ENCODE measurements at places on chromosomes 2 and 18. TPM values are rescaled to one million over a fixed set of nuclear protein-coding genes. Genes with fewer than 3 reads are reported as not detected.

DNA sequence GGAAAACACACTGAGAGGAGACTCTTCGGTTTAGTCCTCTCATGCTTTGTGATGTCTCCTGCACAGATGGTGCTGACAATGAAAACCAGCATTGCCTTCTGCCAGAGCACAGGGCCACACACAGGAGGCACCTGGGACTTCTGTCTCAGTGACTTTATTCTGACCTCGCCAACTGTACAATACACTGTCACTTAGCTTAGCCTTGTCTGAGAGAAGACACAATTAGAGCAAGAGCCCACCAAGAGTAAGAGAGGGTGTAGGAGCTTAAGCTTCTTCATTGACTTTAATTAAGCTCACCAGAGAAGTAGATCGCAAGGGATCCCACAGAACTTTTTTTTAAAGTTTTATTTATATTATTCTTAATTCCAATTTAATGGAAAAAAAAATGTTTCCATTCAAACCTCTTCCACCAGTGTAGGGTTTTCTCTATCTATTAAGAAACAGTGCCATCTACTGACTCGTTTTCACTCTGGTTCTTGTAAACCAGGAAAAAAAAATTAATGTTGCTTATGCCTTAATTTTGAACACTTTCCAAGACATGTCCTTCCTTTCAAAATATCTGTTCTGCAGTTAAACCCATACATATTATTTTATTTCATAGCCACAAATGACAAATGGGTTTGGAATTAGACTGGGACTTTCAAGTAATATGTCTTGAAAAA lies 42.4 kb upstream of the DDX18 start:
- H3K36me3 ChIP-seq: no peaks in the 10 kb centered on the region
- no peak overlapping the region for H3K4me3 ChIP-seq
- DNase-seq: no peak
- H3K27ac ChIP-seq: no peak overlapping the region
- no peaks in the 10 kb centered on the region for H3K4me1 ChIP-seq

DNA sequence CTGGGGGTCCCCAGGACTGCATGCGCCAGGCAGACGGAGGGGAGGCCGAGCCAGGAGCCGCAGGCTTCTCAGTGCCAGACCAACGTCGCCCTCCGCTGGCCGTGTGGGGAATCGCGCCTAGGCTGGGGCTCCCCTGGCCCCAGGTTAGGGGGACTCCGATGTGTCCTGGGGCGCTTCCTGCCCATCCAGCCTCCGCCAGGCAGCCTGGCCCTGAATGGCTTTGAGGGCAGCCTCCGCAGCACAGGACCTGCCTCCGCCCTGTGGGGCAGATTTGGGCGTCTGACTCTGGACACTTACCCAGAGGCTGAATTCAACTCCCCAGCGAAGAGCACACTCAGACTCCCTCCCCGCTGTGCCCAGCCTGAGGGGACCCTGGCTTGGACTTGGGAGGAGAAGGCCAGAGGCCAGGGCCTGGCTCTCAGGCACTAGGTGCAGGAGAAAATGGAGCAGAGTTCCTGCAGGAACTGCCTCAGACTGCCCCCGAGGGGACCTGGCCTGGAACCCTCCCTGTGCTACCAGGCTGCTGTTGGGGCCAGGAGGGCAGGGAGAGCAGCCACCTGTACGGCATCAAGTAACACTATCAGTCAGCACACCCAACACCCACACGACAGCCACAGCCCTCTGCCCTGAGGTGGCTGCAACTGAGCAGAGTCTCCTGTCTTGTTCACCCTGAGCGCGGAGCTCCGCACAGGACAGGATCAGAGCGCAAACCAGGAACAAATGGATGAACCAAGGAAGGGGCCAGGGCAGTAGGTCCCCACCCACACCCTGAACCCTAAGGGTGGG lies 597 bp upstream of the TEKT4 start:
- no peak overlapping the region for H3K27ac ChIP-seq
- DNase-seq: no peak
- no peaks in the 10 kb centered on the region for H3K4me1 ChIP-seq

The MTX2 gene
- total RNA-seq: 27.2 TPM

DNA sequence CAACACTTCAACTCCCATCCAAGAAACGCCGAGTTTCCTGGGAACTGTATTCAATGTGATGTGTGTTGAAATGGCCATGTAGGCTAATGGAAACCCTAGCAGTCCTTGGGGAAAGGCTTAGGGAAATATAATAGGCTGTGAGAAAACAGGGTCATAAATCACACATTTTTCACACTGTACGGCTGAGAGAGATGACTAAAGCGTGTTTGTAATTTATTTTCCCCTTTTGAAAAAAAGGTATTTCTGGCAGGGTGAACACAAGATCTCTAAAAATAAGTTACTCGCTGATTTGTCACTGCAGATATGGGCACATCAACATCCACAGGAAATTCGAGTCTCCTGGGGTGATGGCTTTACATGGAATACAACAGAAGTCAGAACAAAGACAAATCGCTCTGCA lies 109.6 kb upstream of the ST6GAL2 start:
- H3K27ac ChIP-seq: no peak overlapping the region
- no peak for DNase-seq
- H3K36me3 ChIP-seq: no peaks in the 10 kb centered on the region
- H3K4me1 ChIP-seq: no peaks in the 10 kb centered on the region
- no peak overlapping the region for H3K4me3 ChIP-seq

DNA sequence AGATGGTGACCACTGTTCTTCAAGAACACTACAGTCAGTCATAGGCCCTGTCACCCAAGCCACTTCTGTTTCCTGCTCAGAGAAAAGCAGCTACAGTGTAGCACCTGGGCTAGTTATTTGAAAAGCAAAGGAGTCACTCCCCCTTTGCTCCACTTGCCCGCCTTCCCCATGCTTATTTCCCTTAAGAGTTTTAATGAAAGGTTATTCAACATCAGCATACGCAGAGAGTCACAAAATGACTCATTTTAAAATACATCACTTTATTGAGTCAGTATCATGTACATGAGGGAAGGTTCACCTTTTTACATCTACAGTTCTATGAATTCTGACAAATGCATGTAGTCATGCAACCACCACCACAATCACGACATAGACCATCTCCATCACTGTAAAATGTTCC lies 71.3 kb downstream of the TNFRSF11A start:
- no peak overlapping the region for H3K27ac ChIP-seq
- H3K36me3 ChIP-seq: no peaks in the 10 kb centered on the region
- H3K27me3 ChIP-seq: no peaks in the 10 kb centered on the region
- no peak for DNase-seq
- H3K4me1 ChIP-seq: no peaks in the 10 kb centered on the region
